ENCODE measurements at places on chromosomes 5 and 9. TPM values are rescaled to one million over a fixed set of nuclear protein-coding genes. Genes with fewer than 3 reads are reported as not detected.

Gene TNFAIP8
- 19.5 TPM for total RNA-seq

Gene ZDHHC11B
- 0.44 TPM for total RNA-seq

Gene NTRK2
- 15.9 TPM for total RNA-seq

Gene SV2C
- 0.26 TPM for total RNA-seq

Gene C9orf152
- 3.4 TPM for total RNA-seq

Gene ESM1
- total RNA-seq = 0.95 TPM

Gene CDH9
- total RNA-seq = not detected

Gene FOXD4L5
- total RNA-seq = not detected

Gene ZNF462
- total RNA-seq = 22.3 TPM
